Activated T-cell treated with anti-CD3 and anti-CD28 coated beads, Interleukin-2, amount 50 U/mL, for 4 hours (primary cell): ENCODE measurements at places on chromosomes 5 and 9. TPM values are rescaled to one million over a fixed set of nuclear protein-coding genes. Genes with fewer than 3 reads are reported as not detected.

The BTNL3 gene
- total RNA-seq, result not detected

The VAV2 gene
- 3.7 TPM for total RNA-seq

- DNase-seq, result no peak
Observed at GRCh38 chr5:71934322-71934721, 173.0 kb upstream of the MAP1B start.

GRCh38 chr5:84088996-84089395 is 295.7 kb downstream of the EDIL3 start:
- DNase-seq, result no peak

- DNase-seq, result no peak
Observed at GRCh38 chr9:136203408-136204144, 1.4 kb downstream of the LHX3 start.
